ENCODE measurements at places on chromosomes 2 and 18.

DNA sequence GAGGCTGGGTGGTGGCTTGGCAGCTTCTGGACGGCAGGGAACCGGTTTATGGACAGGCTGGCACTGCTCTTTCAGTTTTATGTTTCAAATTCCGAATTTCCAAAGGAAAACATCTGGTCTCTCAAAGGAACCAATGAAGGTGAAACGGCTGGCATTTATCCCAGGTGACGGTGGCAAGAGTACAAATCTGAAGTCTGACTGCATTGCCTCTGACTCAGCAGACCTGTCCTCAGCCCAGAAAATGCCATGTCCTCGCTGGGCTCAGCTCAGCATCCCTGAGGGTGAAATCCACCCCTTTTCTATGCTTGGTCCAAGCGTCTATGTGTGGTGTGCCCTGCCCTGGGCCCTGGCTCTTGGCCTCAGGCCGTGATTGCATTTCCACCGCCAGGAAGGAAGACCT lies 38.1 kb downstream of the NAPG start:
- no peak for DNase-seq

DNA sequence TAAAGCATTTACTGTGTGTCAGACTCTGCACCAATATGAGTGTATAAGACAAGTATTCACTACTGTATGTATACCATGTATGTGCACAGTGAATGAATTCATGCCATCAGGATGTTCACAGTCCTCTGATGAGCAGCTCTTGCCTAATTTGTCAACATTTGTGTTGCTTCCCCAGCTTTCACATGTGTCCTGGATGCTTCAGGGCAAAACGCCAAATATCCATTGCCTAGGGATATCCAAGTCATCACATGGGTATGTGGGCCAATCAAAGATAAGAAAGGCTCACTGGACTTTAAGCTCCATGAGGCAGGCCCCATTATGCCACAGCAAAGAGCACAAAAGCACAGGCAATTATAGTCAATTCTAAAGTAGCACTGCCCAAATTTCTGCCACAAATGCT lies 134.2 kb upstream of the CHAC2 start:
- no peak for DNase-seq

GRCh38 chr2:166351319-166351718 lies 24.4 kb downstream of the SCN9A start:
- no peak for DNase-seq

DNA sequence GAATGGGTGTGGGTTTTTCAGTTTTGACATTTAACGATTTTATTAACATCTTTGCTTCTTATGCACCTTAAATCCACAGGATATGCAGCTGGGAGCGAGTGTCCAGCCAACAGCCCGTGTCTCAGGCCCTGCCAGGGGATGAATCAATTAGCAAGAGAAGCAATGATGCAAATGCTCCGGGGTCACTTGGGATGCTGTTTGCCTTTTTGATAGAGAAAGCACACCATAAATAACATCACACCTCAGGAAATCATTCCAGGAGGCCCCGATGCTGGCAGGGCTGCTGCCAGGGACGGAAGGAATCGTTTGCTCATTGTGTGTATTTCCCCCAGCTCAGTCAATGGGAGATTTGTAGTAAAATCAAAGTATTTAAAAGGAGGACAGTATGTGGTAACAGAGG lies 394.0 kb upstream of the HNRNPA3 start:
- DNase-seq, result no peak
